ENCODE measurements at places on chromosomes 16 and 17.

- no peak for DNase-seq
Measured at GRCh38 chr17:28216528-28216927, 102.5 kb upstream of the TMEM97 start.

DNA sequence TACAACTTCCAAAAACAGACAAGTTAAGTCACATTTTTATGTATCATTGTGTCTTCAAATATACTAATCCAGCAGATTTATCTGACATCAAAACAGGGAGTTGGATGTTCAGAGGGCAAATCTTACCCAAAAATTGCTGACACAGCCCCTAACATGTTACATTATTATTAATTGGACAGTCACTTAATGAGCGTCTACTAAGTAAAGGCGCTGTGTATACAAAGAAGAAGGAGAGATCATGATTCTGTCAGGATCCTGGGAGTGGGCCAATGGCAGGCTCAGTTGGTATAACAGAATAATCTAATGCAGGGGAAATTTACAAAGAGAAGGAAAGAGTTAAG lies 18.4 kb upstream of the CD300E start:
- DNase-seq = no peak

GRCh38 chr16:22674832-22675191 lies 139.2 kb upstream of the HS3ST2 start:
- DNase-seq = no peak

GRCh38 chr17:57442914-57443571 lies 186.7 kb downstream of the MSI2 start:
- DNase-seq = peak; percentile 33

DNA sequence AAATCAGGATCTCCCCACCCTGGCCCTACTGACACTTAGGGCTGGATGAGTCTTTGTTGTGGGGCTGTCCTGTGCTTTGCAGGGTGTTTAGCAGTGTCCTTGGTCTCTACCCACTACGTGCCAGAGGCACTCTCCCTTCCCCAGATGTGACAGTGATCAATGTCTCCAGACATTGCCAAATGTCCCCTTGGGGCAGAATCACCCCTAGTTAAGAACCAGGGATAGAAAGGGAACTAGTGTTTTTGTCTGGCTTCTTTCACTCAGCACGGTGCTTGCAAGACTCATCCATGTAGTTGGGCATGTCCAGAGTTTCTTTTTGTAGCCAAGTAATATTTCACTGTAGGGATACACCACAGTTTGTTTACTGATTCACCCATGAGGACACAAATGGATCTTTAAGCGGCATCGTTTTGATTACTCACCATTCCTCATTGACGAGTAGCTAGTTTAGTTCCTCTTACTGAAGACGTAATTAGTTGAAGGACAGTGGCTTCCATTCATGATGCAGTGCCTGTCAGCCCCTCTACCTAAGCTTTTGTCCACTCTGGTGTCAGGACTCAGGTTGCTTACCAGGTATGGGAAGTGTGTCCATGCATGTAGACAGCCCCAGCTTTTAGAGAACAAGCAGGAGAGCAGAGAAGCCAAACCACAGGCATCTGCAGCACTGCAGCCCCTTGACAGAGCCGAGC lies 26.0 kb upstream of the ITGB4 start:
- no peak for DNase-seq

GRCh38 chr17:534071-534691 lies 180.5 kb downstream of the VPS53 start:
- peak; percentile 47 for DNase-seq

DNA sequence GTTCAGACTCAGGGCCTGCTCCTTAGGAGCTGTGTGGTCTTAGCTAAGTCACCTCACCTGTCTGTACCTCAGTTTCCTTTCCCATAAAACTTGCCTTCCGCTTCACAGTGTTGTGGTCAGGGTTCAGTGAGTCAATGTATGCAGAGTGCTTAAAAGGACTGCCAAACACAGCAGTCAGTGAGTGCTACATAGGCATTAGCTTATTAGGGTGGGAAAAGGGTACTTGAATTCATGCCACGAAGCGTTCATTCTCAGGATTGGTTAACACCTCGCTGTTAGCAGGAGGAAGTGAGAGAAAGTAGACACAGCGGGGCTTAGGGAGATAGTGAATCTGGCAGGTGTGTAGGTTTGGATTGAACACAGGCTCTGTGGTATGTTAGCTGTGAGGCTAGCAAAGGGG lies 155.2 kb downstream of the SHISA9 start:
- DNase-seq = no peak

GRCh38 chr16:47519546-47519945 lies 58.4 kb downstream of the PHKB start:
- no peak for DNase-seq

DNA sequence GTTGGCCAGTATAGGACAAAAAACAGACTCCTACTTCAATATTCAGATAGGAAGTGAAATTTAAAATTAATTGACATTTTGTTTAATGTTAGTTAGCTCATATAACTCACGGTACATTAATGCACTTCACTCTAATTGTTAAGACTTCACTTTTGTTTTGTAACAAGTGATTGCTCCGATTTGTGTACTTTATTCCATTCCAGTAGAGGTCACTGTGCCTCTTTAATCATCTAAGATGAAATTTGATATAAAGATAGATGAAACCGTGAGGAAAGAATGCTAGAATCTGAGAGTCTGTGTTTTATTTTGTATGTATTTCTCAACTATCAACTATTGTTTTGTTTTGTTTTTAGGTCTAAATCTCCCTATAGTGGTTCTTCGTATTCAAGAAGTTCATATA lies 29.0 kb downstream of the RBBP6 start:
- DNase-seq = no peak

GRCh38 chr17:79224476-79224875 lies 149.9 kb downstream of the ENGASE start:
- DNase-seq = no peak

GRCh38 chr17:37043201-37043600 lies 94.4 kb downstream of the AATF start:
- no peak for DNase-seq

DNA sequence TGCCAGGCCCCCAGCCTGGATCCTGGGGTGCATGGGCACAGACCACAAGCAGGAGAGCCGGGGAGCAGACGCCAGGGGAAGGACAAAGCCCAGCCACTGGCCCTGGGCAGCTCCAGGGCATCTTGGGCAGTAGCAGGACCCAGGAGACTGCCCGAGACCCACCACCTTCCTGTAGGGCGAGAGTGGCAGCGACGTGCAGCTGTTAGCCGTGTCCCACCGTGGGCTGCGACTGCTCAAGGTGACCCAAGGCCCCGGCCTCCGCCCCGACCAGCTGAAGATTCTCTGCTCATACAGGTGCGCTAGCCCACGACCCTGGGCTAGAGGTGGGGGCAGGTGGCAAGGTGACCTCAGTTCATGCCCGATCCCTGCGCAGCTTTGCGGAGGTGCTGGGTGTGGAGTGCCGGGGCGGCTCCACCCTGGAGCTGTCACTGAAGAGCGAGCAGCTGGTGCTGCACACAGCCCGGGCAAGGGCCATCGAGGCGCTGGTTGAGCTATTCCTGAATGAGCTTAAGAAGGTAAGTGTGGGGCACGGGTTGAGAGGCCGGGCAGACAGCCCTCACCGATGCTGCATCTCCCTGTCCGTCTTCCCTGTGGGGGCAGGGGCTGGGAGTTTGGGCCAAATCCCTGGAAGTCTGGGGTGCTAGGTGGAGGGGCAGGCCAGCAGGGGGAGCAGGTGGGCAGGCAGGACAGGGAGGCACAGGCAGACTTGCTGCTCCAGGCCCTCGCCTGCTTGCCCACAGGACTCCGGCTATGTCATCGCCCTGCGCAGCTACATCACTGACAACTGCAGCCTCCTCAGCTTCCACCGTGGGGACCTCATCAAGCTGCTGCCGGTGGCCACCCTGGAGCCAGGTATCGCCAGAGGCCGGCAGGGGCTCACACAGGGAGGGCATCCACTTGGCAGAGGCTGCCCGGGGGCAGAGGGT lies 13.5 kb upstream of the SMIM5 start:
- DNase-seq = no peak

DNA sequence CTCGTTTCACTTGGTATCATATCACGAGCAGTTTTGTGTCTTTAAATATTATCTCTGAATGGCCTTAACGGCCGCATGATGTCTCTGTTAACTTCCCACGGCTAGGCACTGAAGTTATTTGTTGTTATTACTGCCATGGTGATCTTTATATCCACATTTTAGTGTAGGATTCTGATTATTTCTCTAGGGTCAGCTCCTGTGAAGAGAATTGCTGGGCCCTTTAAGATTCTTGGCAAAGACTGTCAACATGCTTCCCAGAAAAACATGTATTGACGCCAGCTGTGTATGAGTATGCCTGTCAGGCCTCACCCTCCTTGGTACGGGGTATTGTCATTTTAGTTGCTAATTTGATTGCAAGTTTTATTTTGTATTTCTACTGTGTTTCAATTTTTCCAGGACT lies 263.5 kb downstream of the SNX29 start:
- no peak for DNase-seq

DNA sequence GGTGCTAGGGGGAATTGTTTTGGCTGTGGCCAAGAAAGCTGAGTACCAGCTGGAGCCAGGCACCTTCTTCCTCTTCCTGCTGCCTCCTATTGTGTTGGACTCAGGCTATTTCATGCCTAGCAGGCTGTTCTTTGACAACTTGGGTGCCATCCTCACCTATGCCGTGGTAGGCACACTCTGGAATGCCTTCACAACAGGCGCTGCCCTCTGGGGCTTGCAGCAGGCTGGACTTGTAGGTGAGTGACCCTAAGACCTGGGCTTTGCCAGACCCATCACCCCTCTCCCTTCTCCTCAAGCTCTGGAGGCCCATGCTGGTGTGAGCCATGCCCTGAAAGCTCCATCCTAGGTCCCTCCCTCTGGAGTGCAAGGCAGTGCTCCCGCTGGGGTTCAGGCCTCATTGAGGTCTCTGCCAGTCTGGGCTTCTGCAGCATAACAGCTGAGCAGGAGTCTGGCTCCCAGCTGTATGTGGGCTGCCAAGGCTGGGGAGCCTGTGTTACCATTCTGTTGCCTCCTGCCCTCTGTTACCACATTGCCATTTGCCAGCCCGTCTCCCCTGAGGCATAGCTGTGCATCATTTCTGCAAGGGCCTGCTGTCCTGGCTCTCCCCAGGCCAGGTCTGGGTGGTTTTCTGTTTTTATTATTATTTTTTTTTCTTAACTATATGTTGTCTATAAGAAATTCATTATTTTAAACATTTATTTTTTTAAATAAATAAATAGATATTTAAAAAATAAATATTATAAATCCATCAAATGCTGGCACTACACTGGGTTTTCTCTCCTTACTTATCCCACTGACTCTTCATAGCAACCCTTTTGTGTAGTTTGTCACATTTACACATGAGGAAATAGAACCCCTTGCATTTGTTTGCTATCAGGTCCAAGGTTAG lies 4.1 kb downstream of the SLC9A5 start:
- DNase-seq = no peak

- DNase-seq = no peak
Measured at GRCh38 chr16:87075319-87075860, 241.8 kb downstream of the C16orf95 start.

DNA sequence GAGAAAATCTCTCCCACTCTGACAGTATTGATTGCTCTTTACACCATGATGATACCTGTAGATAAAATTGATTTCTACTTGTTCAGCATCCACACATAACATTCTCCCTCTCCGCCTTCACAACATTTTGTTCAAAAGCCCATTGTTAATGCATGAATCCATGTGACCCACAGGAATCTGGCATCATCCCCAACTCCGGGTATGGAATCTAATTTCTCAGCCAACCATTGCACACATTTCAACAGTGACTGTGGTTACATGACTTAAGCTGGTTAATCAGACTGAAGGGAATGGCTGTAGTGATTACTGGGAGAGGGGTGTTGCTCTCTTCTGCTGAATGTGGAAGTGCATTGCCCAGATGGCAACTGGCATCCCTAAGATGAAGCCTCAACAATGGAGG lies 161.4 kb upstream of the C16orf82 start:
- DNase-seq = no peak

DNA sequence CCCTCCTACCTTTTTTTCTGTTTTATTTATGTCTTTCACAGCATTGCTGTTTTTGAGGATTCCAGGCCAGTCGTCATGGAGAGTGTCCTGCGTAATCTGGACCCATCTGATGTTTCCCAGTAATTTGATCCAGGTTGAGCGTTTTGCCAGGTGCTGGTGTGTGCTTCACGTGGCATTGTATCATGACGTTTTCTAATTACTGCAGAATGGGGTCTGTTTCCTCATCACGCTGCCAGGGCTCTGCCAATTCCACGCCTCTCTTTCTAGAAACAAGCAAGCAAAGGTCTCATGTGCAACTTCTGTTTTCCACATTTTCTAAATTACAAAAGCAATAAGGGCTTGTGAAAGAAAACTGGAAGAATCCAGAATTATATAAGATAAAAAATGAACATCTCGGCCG lies 28.3 kb upstream of the BHLHA9 start:
- no peak for DNase-seq

- DNase-seq = no peak
Measured at GRCh38 chr17:12342609-12343435, 322.1 kb downstream of the MAP2K4 start.

GRCh38 chr17:4297351-4297750 lies 33.6 kb upstream of the ANKFY1 start:
- no peak for DNase-seq

GRCh38 chr16:9836118-9836736 lies 346.0 kb downstream of the GRIN2A start:
- no peak for DNase-seq

DNA sequence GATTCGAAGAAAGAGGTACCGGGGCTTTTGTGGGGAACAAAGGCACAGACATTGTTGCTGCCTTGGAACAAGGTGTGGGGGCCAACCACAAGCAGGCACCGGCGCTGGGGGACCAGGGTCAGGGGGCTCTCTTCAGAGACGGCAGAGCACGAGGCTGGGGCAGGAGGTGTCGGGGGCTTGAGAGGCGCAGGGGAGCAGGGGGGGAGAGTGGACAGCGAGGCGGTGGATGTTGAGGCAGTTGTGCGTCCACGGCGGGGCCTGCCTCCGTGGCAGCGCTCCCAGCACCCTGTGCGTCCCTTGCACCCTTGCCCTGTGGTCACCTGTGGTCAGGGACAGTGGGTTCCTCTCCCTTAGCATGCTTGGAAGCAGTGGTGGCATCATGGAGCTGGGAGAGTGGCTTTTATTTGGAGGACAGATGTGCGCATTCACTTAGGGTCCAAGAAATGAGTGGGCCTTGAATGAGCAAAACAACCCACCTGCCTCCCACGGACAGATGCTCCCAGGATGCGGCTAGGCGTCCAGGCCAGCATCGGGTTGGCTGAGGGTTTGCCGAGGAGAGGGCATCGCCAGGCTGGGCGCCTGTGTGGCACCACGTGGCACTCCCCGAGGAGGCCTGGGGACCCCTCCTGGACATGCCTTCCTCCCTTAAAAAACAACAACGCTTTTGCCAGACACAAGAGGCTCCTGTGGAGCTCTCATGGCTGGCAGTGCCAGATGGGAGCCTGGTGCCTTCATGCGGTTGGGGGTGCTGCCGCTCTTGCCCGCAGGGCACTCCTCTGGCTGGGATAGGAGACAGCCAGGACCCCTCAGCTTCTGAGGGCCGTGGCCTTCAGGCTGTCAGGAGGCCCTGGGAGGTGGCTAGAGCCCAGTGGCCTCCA lies 113.0 kb downstream of the BANP start:
- no peak for DNase-seq

GRCh38 chr16:15435216-15435864 lies 952 bp downstream of the BMERB1 start:
- no peak for DNase-seq

GRCh38 chr16:62565706-62566105 lies 529.5 kb upstream of the CDH8 start:
- DNase-seq = no peak

Data from CD4-positive, alpha-beta T cell treated with Interleukin-4 for 1 hour (primary cell).